ENCODE measurements at places on chromosomes 12 and 14. TPM values are rescaled to one million over a fixed set of nuclear protein-coding genes. Genes with fewer than 3 reads are reported as not detected.

KRT71 gene
- not detected for total RNA-seq

NAV3 gene
- total RNA-seq: not detected

WNT1 gene
- total RNA-seq: 1.7 TPM

TMPRSS12 gene
- not detected for total RNA-seq

ALDH2 gene
- total RNA-seq: 1.9 TPM

KITLG gene
- 0.19 TPM for total RNA-seq

VDR gene
- 14.3 TPM for total RNA-seq

ZFHX2 gene
- total RNA-seq: 1.4 TPM

DNA sequence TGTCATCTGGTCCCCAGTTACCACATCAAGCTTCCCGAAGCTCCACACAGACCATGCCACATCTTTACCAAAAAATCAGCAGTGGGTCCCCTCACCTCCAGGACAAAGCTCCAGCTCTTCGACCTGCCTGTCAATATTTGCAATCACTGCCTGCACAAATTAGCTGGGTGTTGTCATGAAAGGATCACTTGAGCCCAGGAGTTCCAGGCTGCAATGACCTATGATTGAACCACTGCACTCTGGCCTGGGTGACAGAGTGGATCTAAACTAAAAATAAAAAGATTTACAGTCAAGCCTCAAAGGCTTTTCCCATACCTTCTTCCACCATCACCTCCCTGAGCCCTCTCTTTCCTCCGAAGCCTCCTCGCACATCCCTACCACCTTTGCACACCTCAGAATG is 7.2 kb downstream of the CD4 start:
- H3K4me1 ChIP-seq: peaks cover 22% of the 10 kb centered on the region
- no peak overlapping the region for H3K27ac ChIP-seq
- no peak overlapping the region for H3K4me3 ChIP-seq

- H3K36me3 ChIP-seq: no peaks in the 10 kb centered on the region
- H3K27ac ChIP-seq: no peak overlapping the region
- DNase-seq: no peak
Observed at GRCh38 chr14:29548948-29549370, 378.7 kb downstream of the PRKD1 start.

DNA sequence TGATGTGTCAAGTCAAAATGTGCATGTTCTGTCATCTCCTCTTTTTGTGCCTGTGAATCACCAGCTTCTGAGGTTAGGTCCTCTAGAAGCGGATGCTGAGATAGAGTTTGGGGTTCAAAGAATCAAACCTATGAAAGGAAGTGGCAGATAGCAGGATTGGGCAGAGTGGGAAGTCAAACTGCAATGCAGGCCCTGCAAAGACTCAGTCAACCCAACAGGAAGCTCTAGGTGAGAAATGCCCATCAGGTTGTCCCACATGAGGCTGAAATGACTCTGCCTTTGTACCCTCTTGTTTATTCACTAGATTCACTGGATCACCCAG is 4.5 kb upstream of the MIA2 start:
- peak overlapping the region; percentile 91 for H3K27ac ChIP-seq
- H3K27me3 ChIP-seq: no peaks in the 10 kb centered on the region
- DNase-seq: peak; percentile 43

DNA sequence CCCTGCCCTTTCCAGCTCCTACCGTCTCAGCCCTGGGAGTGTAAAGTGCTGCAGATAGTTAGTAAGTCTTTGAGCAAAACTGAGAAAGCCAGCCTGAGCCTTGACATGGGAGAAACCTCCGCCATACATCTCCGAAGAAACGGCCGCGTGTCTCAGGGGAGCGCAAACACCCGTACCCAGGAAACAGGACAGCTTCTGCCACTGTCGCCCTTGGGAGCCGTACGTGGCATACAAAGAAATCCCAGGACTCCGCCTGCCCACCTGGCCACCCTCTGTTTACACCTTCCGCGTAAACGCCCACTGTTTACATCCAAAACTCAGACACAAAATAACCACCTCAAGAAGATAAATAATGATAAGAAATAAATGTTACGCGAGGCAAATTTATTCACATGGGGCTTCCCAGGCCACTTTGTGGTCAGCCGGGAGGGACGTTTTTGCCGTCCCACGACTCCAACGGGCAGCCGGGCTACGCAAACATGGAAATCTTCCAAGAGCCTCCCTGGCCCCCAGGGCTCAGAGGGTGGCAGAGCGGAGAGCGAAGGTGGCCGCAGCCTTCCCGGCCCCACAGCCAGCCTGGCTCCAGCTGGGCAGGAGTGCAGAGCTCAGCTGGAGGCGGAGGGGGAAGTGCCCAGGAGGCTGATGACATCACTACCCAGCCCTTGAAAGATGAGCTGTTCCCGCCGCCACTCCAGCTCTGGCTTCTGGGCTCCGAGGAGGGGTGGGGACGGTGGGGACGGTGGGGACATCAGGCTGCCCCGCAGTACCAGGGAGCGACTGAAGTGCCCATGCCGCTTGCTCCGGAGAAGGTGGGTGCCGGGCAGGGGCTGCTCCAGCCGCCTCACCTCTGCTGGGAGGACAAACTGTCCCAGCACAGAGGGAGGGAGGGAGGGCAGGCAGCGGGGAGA is at the start of gene BDKRB2:
BDKRB2 (plus strand) TSS at position 689 of the 908 bp plus-strand sequence. CDS start 32,269 bp downstream, outside the sequence.
- DNase-seq: no peak
- H3K36me3 ChIP-seq: no peaks in the 10 kb centered on the region
- H3K4me3 ChIP-seq: peak within 1 kb of the TSS; percentile 20
- H3K27ac ChIP-seq: no peak within 1 kb of the TSS
- H3K27me3 ChIP-seq: peaks cover 36% of the 10 kb centered on the region
- H3K4me1 ChIP-seq: peaks cover 5% of the 10 kb centered on the region

DNA sequence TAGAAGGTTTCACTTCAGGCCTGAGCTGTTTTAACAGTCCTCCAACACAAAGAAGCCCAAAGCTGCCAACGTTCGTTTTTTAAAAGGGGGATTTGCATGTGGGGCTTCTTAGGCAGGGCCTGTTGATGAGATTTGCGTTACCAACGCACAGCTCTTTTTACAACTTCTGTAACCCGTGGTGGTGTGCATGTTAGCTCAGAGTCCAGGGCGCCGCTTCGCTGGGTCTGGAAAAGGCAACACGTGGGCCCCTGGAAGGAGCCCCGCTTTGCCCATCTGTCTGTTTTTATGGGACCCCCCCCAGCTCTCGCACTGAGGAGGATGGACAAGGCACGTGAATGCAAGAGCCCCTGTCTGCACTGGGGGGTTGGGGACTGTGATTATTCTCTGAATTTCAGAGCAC is 84.0 kb downstream of the ESR2 start:
- no peaks in the 10 kb centered on the region for H3K27me3 ChIP-seq
- peaks cover 3% of the 10 kb centered on the region for H3K4me1 ChIP-seq
- H3K4me3 ChIP-seq: no peak overlapping the region
- peaks cover 16% of the 10 kb centered on the region for H3K36me3 ChIP-seq
- H3K27ac ChIP-seq: no peak overlapping the region
- no peak for DNase-seq

- H3K36me3 ChIP-seq: peaks cover 10% of the 10 kb centered on the region
- peaks cover 12% of the 10 kb centered on the region for H3K4me1 ChIP-seq
- no peak overlapping the region for H3K4me3 ChIP-seq
- no peaks in the 10 kb centered on the region for H3K27me3 ChIP-seq
- no peak for DNase-seq
Observed at GRCh38 chr12:53073881-53074280, 5.3 kb downstream of the SPRYD3 start.

GRCh38 chr14:31400031-31400638 is 20.2 kb downstream of the HEATR5A start:
- DNase-seq: no peak
- no peaks in the 10 kb centered on the region for H3K4me1 ChIP-seq
- no peaks in the 10 kb centered on the region for H3K27me3 ChIP-seq
- H3K36me3 ChIP-seq: peaks cover 7% of the 10 kb centered on the region
- no peak overlapping the region for H3K27ac ChIP-seq
- H3K4me3 ChIP-seq: no peak overlapping the region

GRCh38 chr12:59119676-59120075 is 199.4 kb upstream of the LRIG3 start:
- H3K27me3 ChIP-seq: no peaks in the 10 kb centered on the region
- H3K4me1 ChIP-seq: no peaks in the 10 kb centered on the region
- no peak overlapping the region for H3K27ac ChIP-seq
- H3K36me3 ChIP-seq: no peaks in the 10 kb centered on the region
- no peak for DNase-seq
- H3K4me3 ChIP-seq: no peak overlapping the region

GRCh38 chr12:26631846-26632245 is 201.1 kb downstream of the ITPR2 start:
- no peak for DNase-seq
- no peaks in the 10 kb centered on the region for H3K27me3 ChIP-seq
- no peak overlapping the region for H3K4me3 ChIP-seq
- H3K27ac ChIP-seq: no peak overlapping the region

DNA sequence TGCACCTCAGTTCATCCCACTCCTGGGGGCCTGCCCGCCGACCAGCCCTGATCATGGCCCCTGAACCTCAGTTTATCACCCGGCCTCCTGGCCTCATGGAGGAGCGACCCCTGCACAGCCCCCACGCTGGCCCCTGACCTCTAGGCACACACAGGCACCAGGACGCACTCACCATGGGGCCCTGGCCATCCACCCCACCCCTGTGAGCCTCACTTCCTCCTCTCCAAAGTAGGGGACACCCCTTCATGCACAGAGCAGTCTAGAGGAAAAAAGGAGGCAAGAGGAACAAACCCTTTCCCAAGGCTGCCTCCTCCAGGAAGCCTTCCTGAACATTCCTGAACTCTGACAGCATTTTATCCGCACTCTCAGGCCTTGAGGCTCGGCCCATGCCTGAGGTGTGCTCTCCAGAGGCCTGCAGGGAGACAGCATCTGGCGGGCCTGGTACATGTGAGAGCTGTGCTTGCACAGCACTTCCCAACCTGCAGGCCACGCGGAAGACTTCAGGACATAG is 39.4 kb downstream of the CCNK start:
- no peak overlapping the region for H3K4me3 ChIP-seq
- no peaks in the 10 kb centered on the region for H3K36me3 ChIP-seq
- DNase-seq: no peak
- no peak overlapping the region for H3K27ac ChIP-seq

DNA sequence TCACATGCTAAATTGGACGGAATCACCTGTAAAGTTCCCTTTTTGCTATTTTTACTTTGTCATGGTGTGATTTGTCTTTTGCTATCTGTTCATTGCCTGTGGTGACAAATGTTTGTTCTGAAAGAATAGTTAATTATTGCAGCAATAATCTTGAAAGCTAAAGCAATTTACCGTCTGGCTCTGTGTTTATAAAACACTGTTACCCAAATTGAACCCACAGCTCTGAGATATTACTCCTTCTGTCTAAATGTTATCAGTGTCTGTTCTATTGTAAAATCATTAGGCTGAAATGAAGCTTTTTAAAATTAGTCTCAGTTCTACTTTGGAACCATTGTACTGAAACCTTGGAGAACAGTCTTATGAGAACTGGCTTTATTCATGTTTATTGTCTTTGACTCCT is 42.5 kb downstream of the TMX1 start:
- H3K4me3 ChIP-seq: no peak overlapping the region
- DNase-seq: no peak
- peaks cover 2% of the 10 kb centered on the region for H3K36me3 ChIP-seq
- no peaks in the 10 kb centered on the region for H3K27me3 ChIP-seq
- no peak overlapping the region for H3K27ac ChIP-seq

DNA sequence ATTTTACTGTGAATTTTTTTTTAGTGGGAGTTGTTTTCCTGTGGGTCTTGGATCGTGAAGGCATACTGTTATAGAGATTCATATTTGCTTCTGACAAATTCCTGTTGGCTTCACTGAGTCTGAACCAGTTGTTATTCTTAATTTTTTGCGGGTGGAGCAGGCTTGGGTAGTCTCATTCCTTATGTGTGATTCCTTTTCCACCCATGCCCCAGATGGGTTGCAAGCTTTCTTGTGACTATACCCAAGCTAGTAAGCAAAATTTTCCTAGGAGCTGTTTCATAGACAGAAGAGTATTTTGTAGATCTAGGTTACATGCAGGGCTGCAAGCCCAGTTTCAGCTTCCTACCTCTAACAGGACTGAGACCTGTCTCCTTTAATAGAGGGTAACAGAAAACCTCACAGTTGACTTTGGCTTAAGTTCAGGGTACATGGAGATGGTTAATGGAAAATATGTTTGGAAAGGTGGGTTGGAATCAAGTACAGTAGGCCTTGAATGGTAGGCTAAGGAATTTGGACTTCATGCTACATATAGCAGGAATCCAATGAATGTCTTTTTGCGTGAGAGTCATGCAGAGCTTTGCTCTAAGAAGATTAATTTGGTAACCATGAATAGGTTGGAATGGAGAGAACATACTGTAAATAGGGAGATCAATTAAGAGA is 29.0 kb downstream of the TRMT5 start:
- H3K36me3 ChIP-seq: peaks cover 14% of the 10 kb centered on the region
- DNase-seq: no peak
- H3K27ac ChIP-seq: no peak overlapping the region
- no peak overlapping the region for H3K4me3 ChIP-seq

GRCh38 chr12:123089631-123090353 is 61.1 kb downstream of the PITPNM2 start:
- H3K27ac ChIP-seq: no peak overlapping the region
- no peak overlapping the region for H3K4me3 ChIP-seq
- H3K4me1 ChIP-seq: peaks cover 19% of the 10 kb centered on the region

DNA sequence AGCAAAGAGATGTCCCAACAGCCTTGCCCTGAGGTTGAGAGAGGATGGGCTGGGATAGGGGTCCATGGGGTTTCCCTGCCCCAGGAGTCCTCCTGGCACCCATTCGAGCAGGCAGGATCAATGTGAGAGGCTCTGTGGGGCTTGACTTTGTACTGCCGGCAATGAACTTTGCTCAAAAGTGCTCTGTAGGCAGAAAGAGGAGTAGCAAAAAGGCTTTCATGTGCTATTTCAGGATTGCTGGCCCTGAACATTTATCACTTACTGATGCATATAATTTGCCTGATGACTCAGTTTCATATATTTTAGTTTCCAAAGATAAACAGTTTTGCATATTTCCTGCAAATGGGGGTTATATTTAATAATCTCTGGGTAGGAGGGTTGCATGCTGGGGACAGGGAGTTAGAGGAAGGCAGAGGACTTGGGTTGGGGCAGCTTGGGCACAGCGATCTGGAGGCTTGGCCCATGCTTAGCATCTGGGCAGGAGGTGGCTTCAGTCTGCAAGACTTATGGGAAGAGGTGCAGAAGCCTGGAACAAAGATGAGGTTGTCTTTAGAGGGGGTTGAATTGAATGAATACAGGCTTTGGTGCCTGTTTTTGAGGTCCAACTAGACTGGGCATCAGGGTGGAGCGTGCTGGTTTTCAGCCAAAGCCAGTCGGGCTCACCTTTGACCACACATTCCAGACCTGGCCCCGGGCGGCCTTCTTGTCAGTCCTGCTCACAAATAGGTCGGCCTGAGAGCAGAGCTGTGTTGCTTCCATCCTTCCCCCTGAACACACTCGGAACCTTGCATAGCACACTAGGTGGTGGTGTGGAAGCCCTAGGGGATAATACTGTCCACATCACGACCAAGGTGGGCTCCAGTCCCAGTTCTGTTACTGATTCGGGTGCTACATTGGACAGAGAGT is 101.4 kb downstream of the PAPOLA start:
- DNase-seq: no peak
- H3K4me3 ChIP-seq: no peak overlapping the region
- H3K36me3 ChIP-seq: peaks cover 3% of the 10 kb centered on the region
- no peak overlapping the region for H3K27ac ChIP-seq
